A172 (cell line): ENCODE measurements at places on chromosomes 3 and 15. TPM values are rescaled to one million over a fixed set of nuclear protein-coding genes. Genes with fewer than 3 reads are reported as not detected.

DNA sequence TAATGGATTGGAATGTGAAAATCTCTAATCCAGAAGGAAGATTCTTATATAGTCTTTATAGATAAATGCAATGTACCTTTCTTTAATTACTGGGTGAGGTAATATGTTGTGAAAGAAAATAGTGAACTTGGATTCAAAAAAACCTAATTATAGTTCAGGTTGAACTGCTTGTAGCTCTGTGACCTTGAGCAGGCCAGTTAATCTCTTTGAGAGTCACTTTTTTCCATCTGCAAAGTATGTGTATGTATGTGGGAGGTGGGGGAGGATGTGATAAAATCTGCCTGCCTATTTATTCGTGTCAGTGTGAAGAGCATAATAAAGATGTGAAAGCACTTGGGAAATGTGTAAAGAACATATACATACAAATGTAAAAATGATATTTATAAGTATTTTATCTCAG is 34.4 kb downstream of the GLCE start:
- DNase-seq = no peak

- DNase-seq = no peak
These were observed 394.8 kb downstream of the FHIT start for GRCh38 chr3:60856257-60857046.

GRCh38 chr3:106792716-106793115 is 584.5 kb upstream of the CCDC54 start:
- DNase-seq = peak; percentile 33

Gene RETNLB
- total RNA-seq = not detected in 2 replicates

Gene ZMYND10
- 0.09 and 0.62 TPM in 2 replicates for total RNA-seq

DNA sequence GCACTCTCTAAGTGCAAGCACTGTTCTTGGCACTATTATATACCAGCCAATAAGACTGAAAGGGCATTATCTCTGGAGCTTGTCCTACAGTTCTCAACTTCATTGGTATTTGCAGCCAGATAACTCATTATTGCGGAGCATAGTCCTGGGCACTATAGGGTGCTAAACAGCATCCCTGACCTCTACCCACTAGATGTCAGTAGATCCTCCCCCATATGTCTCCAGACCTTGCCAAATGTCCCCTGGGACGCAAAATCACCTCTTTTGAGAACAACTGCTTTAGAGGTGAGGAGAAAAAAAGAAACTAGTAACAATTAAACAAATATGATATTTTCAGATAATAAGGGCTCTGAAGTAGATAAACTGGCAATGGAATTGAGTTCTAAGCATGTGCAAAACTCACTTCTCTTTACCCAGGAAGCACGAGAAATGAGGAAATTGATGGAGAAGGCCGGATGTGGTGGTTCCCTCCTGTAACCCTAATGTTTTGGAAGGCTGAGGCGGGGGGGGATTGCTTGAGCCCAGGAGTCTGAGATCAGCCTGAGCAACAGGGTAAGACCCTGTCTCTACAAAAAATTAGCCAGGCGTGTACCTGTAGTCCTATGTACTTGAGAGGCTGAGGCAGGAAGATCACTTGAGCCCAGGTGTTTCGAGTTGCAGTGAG is 61.4 kb downstream of the FRMD4B start:
- DNase-seq = no peak

- DNase-seq = no peak
These were observed 182.4 kb downstream of the RBMS3 start for GRCh38 chr3:29463304-29463703.

GRCh38 chr3:56086355-56086754 is 381.9 kb downstream of the ERC2 start:
- no peak for DNase-seq

- no peak for DNase-seq
These were observed 29.4 kb upstream of the SEMA3F start for GRCh38 chr3:50125541-50126286.

DNA sequence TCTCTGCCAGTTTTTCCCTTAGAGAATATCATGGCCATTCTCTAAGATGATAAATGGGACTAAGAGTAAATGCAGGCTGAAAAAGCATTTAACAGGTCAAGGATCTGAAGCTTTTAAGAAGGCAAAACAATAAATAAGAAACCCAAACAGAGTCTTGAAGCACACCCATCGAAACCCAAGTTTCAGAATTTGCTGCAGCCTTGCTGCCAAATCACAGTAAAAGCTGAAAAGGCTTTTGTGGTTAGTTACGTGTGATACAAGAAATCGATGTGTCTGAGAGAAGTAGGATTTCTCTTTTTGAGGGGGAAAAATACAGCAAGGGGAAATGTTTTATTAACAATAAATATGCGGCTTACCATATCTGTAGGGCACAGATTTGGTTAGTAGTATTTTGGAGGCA is 92.0 kb downstream of the IGF1R start:
- no peak for DNase-seq

DNA sequence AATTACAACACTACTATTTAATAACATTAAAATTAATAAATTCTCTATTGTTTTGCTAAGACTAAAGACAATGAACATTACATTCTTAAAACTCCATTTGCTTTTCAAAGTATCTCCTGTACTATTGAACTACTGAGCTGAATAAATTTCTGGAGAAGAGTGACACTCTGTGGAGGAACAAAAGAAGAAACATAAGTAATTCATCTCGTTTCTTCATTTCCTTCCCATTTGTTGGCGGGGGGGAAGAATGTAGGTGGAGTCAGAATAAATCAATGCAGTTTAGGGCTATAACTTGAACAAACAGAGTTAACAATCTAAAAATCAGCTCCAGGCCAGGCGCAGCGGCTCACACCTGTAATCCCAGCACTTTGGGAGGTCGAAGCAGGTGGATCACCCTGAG is 32.7 kb downstream of the EFHB start:
- no peak for DNase-seq
